Activated naive CD4-positive, alpha-beta T cell treated with anti-CD3 and anti-CD28 coated beads, Interleukin-2, amount 10 ng/mL, durations not matched to agents 7 days and 5 days (primary cell): ENCODE measurements at places on chromosomes 4 and X.

DNA sequence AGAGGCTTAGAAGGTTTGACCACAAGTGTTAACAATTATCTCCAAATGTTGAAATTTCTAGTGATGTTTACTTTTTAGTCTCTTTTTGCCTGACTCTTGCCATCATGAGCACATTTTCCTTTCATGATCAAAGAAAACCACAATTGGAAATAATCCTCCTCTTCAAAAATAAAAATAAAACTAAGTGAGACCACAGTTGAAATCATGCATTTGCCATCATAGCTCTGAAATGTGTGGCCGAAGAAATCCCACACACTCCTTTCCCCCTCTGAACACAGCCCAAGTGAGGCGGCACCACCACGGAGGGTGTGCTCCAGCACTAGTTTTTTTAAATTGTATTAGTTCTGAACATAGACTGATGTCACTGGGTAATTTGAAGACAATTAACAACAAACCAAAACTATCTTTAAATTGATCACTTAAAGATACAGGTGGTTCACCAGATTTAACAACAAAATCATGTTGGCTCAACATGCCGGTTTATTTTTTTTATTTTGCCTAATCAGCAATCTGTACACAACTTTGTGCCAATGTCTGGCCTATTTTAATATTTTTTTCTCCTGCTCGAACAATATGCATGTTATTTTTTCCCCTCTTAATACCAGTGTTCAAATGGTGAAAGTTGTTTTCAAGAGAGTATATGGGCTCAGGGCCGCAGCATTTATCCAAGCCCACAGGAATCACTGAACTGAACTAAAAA is 17.6 kb downstream of the APBB2 start:
- no peak for DNase-seq

- no peak for DNase-seq
These were observed 27.3 kb downstream of the PITX2 start for GRCh38 chr4:110595583-110595982.

DNA sequence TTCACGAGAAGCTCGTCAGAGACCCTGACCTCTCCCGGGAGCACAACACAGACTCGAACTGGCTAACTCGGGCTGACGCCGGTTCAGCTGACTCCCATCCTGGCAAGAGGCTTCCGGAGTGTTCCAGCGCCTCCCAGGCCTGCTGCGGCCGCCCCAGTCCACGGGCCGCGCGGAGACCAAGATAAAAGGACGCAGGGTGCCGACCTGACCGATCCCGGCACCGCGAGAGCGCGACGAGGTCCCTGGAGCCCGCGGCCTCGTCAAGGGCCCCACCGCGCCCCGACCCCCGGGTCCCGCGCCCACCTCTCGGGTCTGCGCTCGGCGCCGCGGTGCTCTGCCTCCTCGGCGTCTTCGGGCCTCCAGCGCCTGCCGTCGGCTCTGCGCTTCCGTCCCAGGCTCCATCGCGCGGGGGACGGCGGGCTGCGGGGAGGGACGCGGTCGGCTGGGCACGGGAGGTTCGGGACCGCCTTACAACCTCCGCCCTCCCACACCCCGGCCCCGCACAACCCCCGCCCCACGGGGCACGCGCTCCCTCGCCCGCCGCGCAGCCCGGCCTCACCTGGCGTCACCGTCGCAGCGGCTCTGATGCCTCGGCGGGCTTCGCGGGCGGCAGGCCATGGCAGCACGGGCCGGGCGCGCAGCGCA is 426 bp downstream of the SLBP start:
- peak; percentile 60 for DNase-seq

DNA sequence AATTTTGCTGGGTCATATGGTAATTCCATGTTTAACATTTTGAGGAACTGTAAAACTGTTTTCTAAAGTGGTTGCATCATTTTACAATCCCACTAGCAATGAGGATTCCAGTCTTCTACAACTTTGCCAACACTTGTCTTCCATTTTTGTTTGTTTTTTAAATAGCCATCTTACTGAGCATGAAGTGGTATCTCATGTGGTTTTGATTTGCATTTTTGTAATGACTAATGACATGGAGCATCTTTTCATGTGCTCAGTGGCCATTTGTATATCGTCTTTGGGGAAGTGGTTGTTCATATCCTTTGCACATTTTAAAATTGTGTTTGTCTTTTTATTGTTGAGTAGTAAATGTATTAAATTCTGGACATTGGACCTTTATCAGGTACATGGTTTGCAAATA is 94.7 kb downstream of the TMEM131L start:
- DNase-seq, result no peak

DNA sequence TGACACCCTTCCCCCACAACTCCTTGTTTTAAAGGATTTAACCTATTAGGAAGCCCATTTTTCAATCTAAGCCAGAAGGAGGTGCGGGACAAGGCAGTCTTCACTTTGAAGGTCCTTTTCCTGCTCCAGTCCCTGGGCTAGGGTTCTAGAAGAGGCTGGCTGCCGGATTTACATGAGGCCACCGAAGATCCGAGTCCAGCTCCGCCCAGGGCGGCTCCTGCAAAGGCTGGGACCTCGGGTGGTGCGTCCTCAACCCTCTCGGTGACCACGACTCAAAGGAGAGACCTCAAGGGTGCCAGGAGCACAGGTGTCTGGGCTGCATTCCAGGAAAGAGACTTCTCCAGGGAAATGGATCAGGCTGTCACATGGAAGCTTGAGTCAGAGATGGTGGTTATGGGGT is 471.6 kb downstream of the PCDH19 start:
- no peak for DNase-seq
